Retina (tissue), 1 donor: ENCODE measurements at places on chromosomes 12 and 14.

DNA sequence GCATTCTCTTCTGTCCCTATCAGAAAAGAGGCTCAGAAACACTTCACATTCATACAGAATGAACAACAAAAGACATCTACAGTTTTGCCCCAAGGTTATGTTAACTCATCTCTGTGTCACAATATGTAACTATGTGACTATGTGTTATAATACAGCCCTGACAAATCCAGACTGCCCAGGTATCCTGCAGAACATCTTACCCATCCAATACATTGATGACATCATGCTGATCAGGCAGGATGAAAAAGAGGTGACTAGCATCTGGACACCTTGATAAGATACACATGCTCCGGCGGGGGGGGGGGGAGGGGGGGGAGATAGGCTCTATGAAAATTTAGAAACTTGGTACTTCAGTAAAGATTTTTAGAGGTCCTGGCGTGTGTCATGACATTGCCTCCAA, 8.3 kb upstream of the GNS start:
- no peak for DNase-seq

GRCh38 chr12:24591715-24592440, 357.0 kb downstream of the BCAT1 start:
- DNase-seq: no peak

DNA sequence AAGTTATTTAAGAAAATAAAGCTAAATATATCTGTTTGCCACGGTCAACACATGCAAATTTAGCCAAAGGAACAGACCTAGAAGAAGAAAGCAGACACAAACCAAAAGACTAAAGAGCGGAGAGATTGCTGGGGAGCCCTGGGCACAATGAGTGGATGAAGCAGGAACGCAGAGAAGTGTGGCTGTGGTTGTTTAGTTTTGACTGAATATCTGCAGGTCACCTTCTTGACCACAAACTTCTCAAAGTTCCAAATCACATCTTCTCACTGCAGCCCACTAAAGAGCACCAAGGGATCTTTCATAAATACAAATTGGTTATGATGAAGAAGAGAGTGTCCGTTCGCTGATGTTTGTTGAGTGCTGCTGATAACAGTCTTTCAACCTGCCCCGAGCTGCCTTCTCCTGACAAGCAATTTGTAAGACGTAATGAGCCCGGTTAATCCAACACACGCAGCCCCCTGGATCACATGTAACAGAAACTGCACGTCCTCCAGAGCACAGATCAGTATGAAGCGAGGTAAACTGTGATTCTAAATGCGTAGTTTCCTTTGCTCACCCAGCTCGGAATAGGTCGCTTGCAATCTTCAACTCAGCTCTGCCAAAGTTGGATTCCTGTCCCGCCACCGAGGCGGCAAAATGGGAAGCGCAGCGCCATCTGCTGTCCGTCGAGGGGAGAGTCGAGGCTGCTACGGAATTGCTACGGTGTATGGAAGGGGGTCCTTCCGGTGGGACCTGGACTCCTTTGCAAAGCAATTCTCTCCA, 120.8 kb downstream of the GXYLT1 start:
- peak; percentile 89 for DNase-seq

DNA sequence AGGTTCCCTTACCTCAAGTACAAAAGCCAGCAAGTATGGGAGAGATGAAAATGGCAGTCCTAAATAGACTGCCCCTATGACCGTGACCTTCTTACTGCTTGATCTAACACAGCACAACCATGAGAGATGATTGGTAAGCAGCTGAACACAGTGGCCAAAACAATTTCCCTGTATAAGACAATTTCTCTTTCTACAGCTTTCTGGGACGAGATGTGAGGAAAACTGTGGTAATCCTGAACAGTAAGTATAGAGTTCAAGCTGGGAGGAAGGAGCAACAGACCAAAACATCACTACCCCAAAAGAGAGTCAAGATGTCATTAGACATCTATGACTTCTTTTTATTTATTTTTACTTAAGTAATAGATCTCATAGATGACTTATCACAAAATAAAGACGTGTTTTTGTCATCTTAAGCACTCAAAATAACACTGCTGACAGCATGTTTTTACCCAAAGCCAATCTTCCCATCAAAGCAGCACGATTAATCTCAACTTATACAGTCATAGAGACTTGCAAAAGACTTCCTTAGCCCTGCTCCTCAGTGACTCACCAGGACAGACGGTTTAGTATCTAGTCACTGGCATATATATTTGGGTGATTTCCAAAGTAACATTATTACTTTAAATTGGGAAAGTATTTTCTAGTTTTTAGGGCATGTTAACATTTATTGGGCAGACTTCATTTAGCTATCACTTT, 3.7 kb downstream of the TMEM52B start:
- DNase-seq: no peak

GRCh38 chr12:71626098-71626497, 37.5 kb downstream of the ZFC3H1 start:
- no peak for DNase-seq

GRCh38 chr12:14756334-14757143, 46.7 kb downstream of the WBP11 start:
- peak; percentile 16 for DNase-seq

GRCh38 chr12:71504476-71504875, 64.9 kb downstream of the LGR5 start:
- peak; percentile 17 for DNase-seq

DNA sequence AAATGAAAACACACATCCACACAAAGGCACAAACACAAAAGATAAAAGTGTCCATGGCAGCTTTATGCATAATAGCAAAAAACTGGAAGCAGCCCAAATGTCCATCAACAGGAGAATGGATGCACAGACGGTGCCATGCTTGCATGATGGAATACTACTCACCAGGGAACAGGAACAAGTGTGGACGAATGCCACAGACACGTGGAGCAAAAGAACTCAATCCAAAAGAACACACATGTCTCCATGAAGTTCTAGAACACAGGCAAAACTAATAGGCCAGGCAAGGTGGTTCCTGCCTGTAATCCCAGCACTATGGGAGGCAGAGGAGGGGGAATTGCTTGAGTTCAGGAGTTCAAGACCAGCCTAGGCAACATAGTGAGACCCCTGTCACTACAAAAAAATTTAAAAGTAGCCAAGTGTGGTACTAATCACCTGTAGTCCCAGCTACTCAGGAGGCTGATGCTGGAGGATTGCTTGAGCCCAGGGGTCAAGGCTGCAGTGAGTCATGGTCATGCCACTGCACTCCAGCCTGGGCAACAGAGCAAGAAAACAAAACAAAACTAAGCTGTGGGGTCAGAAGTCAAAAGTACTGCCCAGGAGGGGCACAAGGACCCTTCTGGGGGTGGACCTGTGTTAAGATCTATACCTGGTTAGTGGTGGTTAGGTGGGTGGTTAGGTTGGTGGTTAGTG, 7.3 kb upstream of the TMEM119 start:
- DNase-seq: no peak

DNA sequence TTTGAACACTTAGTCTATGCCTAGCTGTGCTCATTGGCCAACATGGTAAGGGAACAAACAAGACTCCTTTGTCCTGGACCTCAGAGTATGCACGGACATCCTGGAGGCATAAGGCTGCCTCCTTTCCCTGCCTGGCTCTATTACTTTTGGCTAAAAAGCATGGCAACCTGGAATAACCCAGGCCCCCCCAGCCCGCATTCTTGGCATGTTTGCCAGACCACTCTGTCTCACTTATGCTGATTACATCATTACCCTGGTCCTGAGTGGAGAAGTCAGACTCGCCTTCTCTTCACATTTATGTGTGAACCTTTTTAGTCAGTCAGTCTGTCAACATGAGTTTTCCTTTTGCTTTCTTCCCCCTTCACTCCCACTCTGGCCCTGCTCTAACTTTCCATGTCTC, 58.0 kb upstream of the ELK3 start:
- no peak for DNase-seq

DNA sequence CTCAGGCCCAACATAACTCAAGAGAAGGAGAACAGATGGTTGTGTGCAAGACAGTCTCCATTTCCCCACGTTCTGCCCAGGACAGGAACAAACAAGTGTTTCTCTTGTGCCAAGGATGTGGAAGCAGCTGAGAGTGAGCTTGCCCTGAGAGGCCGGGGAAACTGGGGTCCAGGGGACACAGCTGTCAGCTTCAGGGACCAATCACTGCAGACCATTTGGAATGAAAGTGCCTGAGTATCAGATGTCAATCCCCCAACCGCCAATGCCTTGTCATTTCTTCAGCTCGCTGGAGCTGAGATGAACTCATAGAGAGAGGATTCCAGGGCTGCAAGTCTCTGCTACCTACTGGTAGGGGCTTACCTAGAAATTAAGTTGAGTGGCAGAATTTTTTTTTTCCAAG, 71.9 kb upstream of the METAP2 start:
- no peak for DNase-seq

- no peak for DNase-seq
Observed at GRCh38 chr12:17778242-17778641, 311.8 kb downstream of the RERGL start.

GRCh38 chr12:92779902-92780301, 77.1 kb downstream of the PLEKHG7 start:
- DNase-seq: no peak

DNA sequence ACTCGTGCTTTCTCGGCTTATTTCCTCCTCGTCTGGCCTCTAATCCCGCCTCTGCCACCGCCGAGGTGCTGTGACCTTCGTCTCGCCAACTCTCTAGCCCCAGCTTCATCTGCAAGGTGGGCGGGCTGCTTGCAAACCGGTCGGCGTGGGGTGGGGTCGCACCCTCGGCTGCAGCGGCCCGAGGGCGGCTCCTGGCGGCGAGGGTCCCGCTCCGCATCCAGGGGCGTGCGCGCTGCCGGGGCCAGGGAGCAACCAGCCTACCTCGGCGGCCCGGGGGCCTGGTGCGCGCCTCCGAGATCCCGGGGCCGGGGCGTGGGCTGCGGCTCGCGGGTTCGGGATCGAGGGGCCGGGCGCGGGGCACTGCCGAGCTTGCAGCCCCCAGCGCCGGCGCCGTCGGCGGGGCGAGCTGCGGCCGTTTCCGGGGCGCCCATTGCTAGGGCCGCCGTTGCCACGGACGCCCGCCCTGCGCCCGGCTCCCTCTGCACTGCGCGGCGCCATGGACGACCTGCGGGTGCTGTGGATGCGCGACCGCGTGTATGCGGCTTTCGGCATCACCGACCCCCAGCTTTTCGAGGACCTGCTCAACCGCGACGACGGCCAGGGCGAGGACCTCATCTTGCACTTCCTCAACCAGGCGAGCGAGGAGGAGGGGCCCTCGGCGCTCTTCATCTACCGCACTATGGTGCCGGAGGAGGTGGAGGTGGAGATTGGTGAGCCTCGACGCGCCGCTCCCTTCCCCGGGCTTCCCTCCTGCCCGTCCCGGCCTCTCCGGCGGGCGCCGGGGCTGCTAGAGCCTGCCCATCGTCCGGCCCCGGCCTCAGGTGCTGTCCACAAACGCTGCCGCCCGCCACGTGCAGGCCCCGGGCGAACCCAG, at the start of gene DNAH10:
TSS of gene DNAH10 (plus strand) at position 461 of the 874 bp plus-strand sequence. CDS start at position 497, 36 bp downstream.
- DNase-seq: peak; percentile 75

DNA sequence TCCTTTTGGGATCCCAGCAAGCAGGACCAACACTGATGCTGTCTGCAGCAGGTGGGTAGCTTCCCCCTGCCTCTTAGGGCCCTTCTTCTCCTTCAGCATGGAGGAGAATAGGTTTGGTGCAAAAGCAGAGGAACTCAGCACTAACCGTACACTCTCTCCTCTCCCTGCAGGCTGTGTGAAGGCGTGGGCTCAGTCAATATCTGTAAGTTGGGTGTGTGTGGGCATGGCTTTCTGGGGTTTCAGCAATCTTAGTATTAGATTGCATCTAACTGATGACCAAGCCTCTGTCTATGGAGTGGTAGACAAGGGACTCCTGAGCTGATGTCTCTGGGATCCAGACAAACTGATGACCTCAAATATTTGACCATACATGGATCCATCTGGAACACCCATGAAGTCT, 14.3 kb downstream of the KRT85 start:
- no peak for DNase-seq

- DNase-seq: no peak
Observed at GRCh38 chr14:26206640-26207039, 391.2 kb downstream of the NOVA1 start.

DNA sequence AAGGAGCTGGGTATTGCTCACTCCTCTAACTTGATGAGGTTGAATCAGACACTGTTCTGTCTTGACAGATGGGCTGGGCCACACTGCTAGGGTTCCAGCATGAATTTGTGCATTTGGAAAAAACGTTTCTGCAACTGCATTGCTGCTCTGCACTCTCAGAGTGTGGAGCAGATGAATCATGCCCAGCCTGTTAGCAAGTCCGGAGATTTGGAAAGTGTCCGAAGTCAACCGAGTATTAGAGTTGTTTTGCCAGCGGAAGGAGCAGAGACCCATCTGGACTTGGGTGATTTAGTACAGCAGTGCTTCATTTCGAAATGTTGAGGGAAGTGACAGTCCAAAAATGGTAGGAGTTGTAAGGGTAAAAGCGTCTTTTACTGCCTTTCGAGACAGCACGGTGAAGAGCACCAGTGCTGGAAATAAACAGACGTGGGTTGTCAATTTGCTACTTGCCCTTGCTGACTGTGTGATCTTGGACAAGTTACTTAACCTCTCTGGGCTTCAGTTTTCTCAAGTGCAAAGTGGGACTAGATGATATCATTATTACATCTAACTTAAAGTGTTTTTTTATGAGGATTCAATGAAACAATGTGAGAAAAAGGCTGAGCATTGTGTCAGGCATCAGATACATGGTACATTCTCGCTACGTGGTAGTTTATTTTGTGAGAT, 139.5 kb downstream of the CHST11 start:
- no peak for DNase-seq

- no peak for DNase-seq
Observed at GRCh38 chr14:36647417-36647823, 14.2 kb upstream of the PAX9 start.

- DNase-seq: no peak
Observed at GRCh38 chr12:91846466-91847055, 299.1 kb downstream of the BTG1 start.

DNA sequence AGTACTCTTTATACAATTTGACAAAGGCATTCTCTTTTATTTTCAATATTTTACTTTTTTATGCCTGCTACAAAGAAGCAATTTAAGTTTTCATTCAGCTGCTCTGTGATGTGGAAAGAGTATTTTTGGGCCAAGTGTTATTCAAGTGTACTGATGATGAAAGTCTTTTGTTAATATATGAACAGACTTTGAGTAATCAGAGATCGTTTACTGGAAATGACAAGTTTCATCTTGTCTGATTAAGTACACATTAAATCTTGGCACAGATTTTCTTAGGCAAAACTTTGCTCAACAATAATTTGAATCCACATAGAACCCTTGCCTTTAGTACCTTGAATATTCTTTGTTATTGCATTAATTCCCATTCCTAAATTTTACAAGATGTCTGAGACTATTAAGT, 13.3 kb upstream of the PZP start:
- DNase-seq: no peak

- peak; percentile 19 for DNase-seq
Observed at GRCh38 chr14:40576880-40577478, 1029.7 kb upstream of the LRFN5 start.
